ENCODE measurements at places on chromosomes 6 and 20.

DNA sequence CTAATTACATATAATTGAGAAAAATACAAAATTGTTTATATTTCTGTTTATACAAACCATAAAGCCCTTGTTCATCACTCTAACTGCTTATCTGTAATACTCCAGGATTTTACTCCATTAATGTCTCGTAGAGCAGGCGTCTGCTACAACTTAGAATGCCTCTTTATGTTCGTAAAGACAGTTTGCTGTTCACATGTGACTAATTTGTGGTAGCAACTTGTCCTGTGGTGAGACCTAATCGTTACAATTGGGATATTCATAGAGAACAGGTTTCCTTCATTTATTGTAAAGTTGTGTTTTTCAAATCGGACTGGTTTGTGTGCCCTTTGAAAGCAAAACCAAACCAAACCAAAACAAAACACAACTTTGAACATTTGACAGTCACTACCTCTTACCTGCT lies 149.7 kb downstream of the ASCC3 start:
- DNase-seq: no peak

GRCh38 chr6:118705544-118706491 lies 54.4 kb upstream of the CEP85L start:
- no peak for DNase-seq

DNA sequence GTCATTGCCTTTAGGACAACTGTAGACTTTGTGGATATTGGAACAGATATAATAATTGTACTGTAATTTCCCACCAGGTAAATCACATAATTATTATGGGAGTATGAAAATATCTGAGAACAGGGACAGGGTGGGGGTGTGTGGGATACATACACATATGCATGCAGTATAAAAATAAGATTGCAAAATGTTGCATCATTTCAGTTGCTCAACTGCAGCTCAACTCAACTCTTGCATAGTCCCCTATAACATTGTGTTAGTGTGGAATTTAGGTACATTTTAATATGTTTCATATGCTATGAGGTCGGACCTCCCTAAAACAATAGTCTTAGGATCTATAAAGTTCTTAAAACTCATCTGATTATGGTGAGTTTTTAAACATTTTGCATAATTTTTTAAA lies 275.0 kb upstream of the FLRT3 start:
- DNase-seq: no peak

- DNase-seq: no peak
Measured at GRCh38 chr6:130847001-130847910, 20.1 kb downstream of the SMLR1 start.

DNA sequence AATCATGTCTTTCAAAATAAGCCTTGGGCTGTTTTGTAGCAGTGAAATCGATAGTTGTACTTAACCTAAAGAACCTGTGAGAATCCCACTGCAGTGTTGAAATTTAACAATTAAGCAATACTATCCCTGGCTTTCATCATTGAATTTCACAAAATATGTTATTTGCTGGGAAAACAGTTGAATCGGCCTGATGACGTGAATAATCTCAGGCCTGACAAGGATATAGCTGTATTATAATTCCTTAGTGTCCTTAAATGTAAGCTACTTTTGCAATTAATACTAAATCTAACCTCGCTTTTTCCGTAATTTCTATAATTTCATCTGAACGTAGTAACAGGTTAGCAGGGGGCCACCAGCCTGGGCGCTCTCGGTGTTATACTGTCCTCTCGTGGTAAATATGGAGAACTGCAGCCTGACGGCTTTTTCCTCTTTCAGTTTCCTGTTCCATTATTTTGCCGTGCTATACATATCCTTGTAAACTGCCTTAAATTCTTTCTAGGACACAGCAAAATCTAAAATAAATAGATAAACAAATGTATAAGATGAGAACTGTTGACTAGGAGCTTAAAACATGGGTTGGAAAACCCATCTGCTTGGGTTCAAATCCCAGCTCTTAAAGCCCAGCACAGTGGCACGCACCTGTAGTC lies 24.0 kb downstream of the MTFR2 start:
- peak; percentile 65 for DNase-seq

- no peak for DNase-seq
Measured at GRCh38 chr20:21821358-21821757, 115.9 kb downstream of the PAX1 start.

GRCh38 chr20:61821735-61822134 lies 243.9 kb downstream of the TAF4 start:
- no peak for DNase-seq

DNA sequence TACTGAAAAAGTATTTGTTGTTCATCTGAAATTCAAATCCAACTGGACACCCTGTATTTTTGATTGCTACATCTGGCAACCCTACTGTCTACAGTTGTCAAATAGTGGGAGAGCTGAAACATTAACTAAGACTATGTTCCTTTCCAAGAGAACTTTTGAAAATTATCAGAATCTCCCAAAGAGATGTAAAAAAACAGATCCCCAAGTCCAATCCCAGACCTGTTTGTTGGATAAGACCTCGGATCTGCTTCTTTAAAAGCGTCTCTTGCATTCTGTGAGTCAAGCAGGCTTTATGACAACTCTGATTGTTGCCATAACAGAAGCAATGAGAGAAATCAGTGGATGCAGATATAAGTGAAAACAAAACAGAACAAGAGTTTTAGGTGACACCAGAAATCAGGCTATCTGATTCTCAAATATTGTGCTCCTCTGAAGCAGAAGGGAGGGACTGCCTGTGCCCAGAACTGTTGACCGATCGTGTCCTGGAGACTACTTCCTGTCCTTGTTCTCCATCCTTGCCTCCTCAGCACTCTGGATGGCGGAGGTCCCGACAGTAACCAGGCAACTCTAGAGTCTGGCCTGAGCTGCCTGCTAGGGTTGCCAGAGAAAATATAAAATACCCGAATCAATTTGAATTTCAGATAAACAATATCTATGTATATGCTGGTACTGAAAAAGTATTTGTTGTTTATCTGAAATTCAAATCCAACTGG lies 853.8 kb downstream of the MAFB start:
- no peak for DNase-seq

DNA sequence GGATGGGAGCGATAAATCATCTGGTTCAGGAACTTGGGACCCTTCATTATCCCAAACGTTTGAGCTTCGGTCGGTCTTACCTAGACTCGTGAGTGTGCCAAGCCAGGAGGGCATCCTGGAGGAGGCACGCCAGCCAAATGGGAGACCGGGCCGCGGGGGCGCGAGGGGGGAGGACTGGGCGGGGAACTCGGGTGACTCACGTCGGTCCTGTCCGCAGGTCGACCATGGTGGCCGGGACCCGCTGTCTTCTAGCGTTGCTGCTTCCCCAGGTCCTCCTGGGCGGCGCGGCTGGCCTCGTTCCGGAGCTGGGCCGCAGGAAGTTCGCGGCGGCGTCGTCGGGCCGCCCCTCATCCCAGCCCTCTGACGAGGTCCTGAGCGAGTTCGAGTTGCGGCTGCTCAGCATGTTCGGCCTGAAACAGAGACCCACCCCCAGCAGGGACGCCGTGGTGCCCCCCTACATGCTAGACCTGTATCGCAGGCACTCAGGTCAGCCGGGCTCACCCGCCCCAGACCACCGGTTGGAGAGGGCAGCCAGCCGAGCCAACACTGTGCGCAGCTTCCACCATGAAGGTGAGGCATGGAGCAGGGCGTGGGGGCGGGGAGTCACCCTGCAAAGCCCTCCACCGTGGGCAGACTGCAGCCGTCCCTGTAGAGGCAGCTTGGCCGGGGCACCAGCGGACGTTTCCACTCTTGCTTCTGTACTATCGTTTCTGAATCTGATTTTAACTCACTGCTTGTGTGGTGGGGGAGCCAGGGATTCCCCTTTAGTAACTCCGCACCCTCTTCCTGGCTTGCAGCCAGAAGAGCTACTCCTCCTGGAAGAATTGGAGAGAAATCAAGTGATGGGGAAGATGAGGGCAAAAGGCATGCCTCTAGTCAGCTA lies 2.7 kb downstream of the BMP2 start:
- DNase-seq: no peak

DNA sequence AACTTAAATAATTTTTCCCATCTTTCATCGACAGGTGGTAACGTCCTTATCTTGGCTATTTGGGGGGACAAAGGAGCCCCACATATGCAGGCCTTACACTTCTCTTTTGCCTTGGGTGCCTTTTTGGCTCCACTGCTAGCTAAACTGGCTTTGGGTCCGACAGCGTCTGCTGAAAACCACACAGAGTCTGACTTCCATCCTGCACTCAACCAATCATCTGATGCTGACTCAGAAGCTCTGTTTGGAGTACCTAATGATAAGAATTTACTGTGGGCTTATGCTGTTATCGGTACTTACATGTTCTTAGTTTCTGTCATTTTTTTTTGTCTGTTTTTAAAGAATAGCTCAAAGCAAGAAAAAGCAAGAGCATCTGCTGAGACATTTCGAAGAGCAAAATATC lies 178.5 kb downstream of the SLC16A10 start:
- DNase-seq: no peak

- no peak for DNase-seq
Measured at GRCh38 chr20:62651285-62652021, 9.2 kb downstream of the SLCO4A1 start.

- no peak for DNase-seq
Measured at GRCh38 chr20:9332791-9333479, 181.5 kb upstream of the LAMP5 start.

- no peak for DNase-seq
Measured at GRCh38 chr20:44018942-44019637, 104.4 kb downstream of the TOX2 start.

All from neural crest cell (in vitro differentiated cells).